Left lung (tissue), 14 donors: ENCODE measurements at places on chromosomes 16 and 17. TPM values are rescaled to one million over a fixed set of nuclear protein-coding genes. Genes with fewer than 3 reads are reported as not detected.

DNA sequence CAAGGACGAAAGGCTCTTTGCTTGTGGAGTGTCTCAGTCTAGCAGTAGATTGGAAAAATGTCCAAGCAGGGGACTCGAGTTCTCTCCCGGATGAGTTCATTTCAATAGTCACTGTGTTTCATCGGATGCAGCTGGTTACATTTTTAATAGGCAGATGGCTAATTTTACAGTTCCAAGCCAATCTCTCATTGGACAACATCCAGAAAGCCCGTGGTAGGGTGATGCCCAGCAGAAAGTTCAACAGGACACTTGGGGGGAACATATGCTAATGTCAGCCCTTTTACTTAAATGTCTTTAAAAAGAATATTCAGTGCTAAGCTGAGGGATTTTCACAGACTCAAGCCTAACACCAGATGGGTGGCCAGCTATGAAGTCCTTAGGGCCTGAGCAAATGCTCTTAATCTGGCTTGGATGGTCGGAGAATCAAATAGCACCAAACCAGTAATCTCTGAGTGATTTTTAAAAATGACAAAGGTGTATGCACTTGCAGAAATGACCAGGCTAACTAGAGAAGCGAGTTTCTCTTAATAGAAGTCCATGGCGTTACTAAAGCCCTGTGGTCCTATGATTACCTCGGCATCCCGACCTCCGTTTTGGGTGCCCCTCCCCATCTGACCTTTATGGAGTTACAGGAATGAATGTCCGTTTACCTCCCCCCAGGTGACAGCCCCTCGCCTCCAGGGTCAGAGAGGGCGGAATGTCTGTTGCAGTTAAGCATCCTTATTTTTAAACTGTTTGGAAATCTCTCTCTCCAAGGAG lies 289.2 kb upstream of the SALL1 start:
- DNase-seq: no peak

Gene OR3A2
- 0.08 TPM for polyA plus RNA-seq

GRCh38 chr16:84896847-84897246 lies 77.1 kb downstream of the CRISPLD2 start:
- DNase-seq: no peak

DNA sequence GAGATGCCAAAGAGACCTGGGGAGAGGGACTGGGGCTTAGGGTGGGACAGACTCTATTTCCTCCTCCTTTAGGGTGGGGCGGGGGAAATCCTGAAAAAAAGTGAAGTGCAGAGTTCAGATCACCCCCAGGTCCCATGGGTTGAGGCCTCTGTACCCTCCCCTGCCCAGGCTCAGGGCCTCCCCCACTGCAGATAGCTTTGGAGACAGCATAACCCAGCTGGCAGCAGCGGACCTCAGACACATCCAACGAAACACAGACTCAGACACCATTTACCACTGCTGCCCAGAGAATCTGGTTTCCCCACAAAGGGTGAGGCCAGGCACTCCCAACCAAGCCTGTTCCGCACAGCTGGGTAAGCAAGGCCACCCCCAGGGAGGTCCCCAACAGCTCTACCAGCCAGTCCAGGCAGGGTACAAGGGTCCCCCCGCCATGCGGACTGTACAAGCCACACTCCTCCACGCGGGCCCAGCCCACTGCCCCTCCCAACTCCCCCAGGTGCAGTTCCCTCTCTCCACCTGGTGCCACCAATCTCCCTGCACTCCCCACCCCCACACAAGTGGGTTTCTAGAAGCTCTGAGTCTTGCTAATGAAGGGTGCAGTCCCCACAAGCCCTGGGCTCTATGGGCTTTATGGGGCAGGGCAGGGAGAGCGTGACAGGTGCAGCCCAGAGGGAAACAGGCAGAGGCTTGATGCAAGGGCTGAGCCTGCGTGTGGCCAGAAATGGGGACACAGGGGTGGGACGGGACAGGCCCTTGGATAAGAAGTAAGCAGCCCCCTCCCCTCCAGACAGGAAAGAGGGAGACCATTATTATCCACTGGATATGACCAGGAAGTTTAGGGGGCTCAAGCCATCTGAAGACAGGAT lies 8.9 kb downstream of the RHBDF2 start:
- no peak for DNase-seq

DNA sequence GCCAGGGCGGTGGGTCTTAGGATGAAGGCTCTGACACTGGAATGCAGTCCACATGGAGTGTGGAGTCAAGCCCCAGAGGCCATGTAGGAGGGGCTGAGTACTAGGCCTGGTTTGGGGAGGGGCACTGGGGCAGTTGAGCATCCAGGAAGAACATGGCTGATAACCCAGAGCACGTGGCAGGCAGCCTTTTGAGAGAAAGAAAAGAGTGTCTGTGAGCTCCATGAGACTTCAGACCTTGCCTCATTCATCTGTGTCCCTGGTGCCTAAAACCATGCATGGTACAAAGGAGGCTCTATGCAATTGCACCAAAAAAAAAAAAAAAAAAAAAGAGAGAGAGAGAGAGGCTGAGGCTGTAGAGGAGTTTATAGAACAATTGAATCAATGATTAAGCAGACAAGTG lies 14.6 kb downstream of the SLC46A1 start:
- no peak for DNase-seq

DNA sequence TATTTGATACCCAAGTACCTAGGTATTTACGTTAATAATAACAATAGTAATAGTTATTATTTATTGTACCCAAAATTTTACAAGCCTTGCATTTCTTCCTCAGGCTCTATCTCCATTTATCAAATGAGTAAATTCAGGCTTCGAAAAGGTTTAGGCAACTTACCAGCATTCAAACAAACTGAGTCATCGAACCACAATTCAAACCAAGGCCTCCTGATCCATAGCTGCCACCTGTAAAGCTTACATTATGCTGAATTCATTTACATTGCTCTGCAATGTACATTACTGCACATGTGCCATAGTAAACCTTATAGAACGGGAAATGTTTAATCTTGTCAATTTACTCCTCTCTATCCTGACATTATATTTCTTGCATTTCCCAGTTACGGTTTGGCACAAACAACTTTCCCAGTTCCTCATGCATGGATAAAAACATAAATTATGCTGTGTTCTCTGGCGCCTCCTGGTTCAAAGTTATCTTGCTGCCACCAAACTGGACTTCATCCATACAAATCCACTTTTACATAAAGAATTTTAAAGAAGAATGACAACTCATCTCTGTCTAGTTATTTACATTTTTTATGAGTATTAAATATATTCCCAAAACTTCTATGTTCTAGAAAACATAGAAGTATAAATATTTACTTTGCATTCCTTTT lies 360.6 kb upstream of the SOX9 start:
- no peak for DNase-seq

DNA sequence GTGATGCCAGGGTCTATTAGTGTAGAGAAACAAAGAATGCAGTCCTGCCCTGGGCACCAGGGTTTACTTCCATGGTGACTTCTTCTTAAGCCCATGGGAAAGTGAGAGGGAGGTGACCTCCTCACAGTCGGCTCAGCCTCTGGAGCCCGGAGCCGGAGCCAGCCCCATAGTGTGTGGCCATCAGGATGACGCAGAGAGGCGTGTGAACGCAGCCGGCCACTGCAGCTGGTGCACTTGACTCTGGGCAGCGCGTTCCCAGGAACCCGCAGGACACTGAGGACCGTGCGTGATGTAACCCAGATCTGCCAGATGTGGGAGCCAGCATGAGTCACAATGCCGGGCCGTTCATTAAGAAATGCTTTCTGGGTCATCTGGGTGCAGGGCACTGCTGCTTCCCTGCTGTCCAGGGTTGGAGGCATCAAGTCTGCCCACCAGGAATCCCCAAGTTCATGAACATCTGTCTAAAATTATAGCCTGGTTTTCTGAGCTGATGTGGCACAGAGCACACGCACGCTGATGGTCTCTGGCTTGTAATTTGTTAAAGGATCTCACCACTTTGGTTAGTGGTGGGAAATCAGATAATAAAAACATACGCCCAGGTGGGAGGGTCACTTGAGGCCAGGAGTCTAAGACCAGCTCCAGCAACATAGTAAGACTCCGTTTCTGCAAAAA lies 114.1 kb downstream of the PITPNC1 start:
- DNase-seq: peak; percentile 73

GRCh38 chr17:74270333-74270732 lies 3.7 kb upstream of the DNAI2 start:
- DNase-seq: no peak

- DNase-seq: no peak
These were observed 822.0 kb downstream of the KCNJ18 start for GRCh38 chr17:22514315-22514714.

Gene TNFSF13
- polyA plus RNA-seq: 16.4 TPM

DNA sequence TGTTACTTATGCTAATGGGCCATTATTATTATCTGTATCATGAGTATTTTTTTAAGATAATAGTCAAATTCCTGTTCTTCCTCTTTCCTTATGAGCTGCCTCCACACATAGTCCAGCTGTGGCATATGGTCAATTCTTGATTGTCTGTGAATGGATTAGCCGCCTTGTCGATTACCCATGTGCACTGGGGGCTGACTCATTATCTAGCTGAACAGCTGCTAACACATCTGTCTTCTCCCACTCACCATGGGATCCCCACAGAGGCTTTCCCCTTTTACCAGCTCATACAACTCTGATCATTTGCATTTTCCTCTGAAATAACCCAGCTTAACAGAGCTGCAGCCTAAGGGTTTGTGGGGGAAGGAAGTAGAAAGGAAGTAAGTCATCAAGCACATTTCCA lies 915.0 kb downstream of the CDH11 start:
- DNase-seq: peak; percentile 93

- DNase-seq: no peak
These were observed 182.9 kb upstream of the SOX9 start for GRCh38 chr17:71937914-71938313.
